ENCODE measurements at places on chromosomes 4 and X.
A peak's percentile ranks its signal among the peaks of the same experiment; 100 is the strongest.

- DNase-seq = no peak
These were observed 9.9 kb downstream of the YIPF6 start for GRCh38 chrX:68508799-68509198.

DNA sequence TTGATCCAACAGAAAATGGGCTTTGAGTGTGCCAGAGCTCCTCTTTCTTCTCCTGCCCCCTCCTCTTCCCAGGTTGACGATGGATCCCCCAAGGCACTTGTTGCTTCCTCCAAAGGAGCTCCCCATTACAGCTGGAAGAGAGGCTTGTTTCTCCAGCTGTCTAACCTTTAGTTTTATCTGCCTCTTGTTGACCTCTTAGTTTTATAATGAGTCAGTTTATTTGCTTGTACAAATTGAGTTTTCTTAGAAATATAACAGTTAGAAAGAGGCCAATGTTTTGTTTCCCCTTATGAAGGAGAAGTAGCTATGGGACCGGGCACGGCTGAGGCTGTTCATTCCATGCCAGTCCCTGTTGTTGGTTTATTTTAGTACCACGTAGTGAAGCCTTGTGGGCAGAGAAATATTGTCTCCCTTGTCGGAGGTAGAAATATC lies 158.2 kb downstream of the SPRY1 start:
- DNase-seq = no peak

- no peak for DNase-seq
These were observed 163.6 kb downstream of the DCHS2 start for GRCh38 chr4:154328030-154328429.

- peak; percentile 41 for DNase-seq
These were observed 183.7 kb downstream of the FBXW7 start for GRCh38 chr4:152352215-152352614.

DNA sequence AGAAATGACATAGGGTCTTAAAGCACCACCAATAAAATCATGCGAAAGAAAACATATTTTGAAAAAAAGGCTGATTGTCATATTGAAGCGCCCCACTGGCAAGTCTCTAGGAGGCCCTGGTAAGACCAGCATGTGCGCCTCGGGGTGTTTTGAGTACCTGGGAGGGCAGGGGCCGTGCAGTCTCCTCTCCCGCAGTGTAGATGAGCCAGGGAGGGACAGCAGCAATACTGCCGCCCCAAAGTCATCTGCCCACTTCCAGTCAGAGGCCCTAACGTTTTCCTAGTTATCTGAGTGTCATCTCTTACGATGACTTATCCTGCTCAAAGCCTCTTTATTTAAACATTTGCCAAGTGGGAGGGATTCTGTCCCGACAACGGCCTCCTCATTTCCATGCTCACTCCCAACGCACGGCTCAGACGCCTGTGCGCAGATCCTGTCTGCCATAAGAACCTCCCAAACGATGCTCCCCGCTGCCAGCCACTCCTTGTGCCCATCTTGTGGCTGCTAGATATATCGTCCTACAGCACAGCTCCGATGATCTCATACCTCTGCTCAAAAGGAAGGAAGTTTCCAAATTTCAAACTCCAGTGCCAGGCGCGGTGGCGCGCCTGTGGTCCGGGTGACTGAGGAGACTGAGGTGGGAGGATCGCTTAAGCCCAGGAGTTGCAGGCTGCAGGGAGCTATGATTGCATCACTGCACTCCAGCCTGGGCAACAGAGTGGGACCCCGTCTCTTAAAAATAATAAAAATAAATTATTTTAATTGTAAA lies 17.2 kb upstream of the SCRG1 start:
- no peak for DNase-seq

Measured in NCI-H1092 treated with DMSO at 0.1 percent for 48 hours (cell line).